ENCODE measurements at places on chromosomes 2 and 18.

DNA sequence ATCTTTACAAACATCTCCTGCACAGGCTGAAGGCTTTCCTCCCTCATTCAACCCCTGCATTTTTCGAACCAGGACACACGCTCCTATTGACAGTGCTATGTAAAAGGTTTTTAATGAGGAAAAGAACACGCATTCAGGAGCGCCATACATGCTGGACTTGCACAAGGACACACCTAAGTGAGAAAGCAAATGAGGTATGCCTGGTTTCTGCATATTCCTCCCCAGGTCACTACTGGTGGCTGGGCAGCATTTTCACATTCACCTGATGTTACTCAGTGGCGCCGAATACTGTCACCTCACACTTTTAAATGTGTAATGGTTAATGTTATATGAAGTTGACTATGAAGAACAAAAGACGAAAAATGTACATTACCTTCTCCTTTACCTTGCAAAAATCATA, 150.6 kb downstream of the ANTXR1 start:
- no peak for DNase-seq

- DNase-seq: no peak
Measured at GRCh38 chr2:240460781-240461431, 25.4 kb downstream of the GPC1 start.

DNA sequence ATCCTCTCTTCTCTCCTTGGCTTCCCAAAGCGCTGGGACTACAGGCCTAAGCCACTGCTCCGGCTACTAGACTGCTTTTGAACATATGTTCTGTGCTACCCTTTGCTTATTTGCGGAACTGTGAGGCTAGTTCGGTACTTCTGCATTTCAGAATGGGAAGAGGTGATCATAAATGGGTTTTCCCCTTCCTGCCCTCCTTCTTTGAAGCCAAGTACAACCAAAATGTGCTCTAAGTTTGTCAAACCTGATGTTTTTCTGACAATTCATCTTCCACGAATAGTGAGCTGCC, 1.7 kb upstream of the ESCO1 start:
- DNase-seq: no peak

DNA sequence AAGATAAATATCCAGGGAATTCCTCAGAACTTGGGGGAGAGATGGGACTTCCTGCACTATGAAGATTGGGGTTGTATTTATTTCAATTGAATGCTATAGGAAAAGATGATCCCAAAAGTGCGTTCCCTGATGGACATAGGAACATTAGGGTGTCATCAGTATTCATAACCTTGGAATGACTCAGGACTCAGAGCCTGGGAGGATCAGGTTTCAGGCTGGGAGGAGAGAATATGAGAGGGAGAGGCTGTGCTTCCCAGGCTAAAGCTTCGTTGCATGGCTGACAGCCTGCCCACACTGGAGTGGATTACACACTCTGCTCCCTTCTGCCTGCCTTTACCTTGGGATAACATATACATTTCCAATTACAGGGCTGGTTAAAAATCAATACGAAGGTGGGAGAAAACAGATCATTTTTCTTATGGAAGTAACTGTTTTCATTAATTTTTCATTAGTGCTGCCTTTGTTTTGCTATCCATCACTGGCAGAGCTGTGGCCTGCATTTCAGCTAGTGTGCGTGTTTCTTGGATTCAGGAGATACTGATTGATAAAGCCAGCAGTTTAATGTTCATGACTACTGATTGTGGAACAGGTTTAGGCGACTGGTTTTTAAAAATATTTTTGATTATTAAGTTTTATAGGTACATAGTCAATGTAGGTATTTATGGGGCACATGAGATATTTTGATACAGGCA, 118.7 kb downstream of the KCTD1 start:
- DNase-seq: no peak

DNA sequence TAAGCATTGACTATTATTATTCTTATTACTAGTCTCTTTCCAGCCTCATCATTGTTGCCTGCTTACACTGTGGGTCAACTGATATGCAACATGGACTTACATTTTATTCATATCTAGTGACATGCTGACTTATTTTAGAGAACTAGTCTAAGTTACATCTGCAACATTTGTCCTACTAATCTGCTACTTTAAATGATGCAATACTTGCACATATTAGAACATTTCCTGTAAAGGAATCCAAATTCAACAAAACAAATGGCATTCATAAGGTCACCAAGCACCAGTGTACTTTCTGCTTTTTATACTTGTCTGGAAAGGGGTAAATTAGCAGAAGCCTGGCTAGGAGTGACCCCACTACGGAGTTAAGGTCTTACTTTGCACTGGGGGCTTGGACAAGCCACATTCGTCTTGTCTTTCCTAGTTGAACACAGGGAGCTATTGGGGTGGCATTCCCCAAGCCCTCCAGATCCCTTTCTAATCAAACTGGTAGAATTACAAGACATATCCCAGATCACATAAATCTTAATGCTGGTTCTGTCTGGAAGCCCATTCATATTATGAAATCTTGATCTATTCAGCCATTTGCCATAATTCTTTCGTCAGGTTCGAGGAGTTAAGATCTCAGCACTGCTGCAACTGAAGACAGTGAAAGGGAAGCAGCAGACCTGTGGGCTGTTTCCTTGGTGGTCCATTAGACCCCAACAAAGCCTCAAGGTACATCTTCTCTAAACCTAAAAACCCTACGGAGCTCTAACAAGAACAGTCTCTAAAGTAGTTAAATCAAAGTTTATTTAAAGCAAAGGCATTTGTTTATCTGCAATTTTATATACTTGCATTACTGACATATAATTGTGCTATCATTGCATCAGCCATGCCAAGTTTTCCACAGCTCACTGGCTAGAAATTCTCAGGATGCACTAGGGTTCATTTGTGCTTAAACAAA, 49.9 kb upstream of the RTN4 start:
- peak; percentile 46 for DNase-seq

DNA sequence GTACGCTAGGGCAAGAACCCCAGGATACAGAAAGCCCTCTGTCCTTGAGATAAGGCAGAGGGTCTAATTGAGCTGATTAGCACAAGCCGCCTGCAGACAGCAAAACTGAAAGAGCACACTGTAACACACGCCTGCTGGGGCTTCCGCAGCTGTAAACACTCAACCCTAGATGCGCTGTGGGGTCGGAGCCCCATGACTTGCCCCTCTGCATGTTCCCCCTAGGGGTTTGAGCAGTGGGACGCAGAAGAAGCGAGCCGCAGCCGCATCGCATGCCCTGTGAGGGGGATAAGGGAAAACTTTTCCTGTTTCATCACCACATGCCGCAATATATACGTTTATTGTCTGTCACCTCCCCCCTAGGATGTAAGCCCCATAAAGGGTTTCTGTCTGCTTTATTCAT, 384.6 kb downstream of the PLCL1 start:
- no peak for DNase-seq

- DNase-seq: no peak
Measured at GRCh38 chr2:205988274-205988673, 97.7 kb downstream of the INO80D start.

GRCh38 chr18:46073474-46074331, 1.6 kb upstream of the PSTPIP2 start:
- peak; percentile 76 for DNase-seq

GRCh38 chr18:31954349-31954748, 11.4 kb upstream of the TRAPPC8 start:
- DNase-seq: no peak

DNA sequence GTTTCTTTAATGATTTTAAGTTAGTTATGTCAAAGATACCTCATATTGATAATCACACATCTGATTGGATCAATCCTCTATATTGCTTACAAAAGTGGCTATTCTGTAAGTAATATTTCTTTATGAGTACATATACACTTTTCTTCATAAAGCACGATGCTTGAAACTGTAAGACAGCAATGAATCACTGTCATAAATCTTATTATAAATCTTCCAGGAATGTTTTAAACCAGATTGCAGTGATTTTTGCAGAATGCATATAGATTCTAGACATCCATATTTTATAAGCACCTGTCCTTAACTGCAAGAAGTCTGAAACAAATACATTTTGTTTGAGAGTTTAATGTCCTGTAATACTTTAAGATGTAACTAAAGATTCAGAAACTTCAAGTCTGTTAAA, 367.0 kb upstream of the FANCL start:
- no peak for DNase-seq

DNA sequence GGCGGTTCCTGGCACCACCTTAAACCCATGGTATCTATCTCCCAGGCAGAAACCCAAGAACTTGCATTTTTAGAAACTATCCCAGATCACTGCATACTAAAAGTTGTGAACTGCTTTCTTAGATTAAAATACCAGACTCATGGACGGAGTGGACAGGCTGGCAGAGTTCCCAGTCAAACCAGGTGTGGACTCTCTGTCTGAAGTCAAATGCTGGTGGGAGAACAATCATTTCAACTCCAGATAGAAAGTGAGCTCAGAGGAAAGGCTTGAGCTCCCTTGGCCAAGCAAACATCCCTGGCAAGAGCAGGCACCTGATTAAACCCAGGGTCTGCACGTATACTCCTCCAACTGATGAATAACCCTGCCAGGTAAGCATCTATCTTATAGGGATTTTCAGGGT, 19.5 kb downstream of the NXPH2 start:
- DNase-seq: no peak

DNA sequence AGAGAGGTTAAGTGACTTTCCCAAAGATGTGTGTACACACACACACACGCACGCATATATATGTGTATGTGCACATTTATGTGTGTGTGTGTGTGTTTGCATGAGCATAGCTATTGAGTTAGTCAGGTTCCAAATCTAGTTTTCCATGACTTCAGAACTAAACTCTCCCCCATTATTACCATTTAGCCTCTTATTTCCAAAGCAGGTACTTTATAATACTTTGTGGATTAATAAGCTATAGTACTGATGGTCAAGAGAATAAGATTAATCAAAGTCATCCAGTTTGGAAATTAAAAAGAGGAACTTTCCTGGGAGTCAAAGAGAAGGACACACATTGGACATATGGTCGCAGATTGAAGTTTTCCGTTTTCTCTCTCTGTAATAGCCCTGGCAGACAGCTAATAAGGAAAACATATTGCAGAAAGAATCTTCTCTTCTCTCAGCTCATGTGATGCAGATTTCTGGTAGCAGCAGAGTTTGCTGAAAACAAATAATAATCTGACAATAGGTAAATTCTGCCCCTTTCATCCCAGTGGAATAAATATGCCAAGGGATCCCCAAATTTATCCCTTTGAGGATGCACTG, 410.9 kb upstream of the TCF4 start:
- DNase-seq: no peak

DNA sequence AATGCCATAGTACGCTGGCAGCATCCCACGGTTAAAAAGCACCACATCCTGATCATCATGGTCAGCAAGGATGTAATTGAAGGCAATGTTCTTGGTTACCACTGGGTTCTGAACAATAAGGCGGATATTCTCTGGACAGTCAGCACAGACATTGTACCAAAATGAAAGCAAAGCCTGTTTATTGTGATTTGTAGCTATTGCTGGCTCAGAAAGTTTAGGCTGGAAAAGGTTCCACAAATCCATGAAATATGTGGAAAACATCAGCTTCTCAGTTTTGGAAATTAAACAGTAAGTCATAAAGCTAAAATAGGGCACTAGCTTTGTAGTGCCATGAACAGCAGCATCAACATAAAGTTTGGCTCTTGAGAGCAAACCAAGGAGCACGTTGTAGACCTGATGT, 52.2 kb downstream of the C2orf74 start:
- DNase-seq: no peak

DNA sequence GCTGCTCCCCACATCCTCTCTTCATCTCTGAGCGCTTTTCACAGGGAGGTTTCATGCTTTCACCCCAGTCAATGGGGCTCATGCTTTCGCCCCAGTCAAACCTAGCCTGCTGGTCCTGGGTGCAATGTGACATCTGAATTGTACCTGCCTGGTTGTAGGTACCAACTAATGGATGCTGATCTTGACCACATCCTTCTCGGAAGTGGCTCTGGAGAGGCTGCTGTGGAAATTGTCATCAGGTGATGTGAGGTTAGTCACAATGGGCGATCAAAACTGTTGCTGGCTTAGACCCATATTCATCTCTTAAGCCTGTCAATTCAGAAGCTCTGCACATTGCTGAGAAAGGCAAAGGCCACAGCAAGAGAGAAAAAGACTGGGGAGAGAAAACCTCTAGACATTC, 32.7 kb upstream of the ALKAL2 start:
- no peak for DNase-seq

GRCh38 chr18:53567929-53568574, 656.4 kb downstream of the MBD2 start:
- no peak for DNase-seq

DNA sequence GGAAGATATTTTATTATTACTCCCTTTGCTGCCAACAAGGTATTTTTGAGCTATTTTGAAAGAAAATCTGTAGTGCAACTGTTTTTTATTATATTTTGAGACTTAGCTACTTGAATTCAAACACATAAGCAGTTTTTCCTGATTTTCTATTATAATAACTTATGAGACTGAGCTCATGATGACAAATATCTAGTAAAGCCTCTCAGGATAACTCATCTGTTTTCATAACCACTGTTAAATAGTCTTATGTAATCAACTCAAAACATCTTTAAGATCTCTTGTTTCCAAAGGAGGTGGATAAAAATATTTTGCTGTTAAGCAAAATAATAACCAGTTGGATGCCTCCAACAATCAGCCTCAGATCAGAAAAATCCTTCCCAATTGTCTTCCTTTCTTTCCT, 21.9 kb upstream of the PPP1CB start:
- no peak for DNase-seq

- no peak for DNase-seq
Measured at GRCh38 chr2:48587961-48588360, 29.7 kb upstream of the GTF2A1L start.

DNA sequence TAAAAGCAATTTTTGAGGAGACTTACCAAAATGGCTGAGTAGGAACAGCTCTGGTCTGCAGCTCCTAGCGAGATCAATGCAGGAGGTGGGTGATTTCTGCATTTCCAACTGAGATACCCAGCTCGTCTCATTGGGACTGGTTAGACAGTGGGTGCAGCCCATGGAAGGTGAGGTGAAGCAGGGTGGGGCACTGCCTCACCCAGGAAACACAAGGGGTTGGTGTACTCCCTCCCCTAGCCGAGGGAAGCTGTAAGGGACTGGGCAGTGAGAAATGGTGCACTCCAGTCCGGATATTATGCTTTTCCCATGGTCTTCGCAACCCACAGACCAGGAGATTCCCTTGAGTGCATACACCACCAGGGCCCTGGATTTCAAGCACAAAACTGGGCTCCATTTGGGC, 419.0 kb downstream of the NUP35 start:
- no peak for DNase-seq

GRCh38 chr2:241966647-241967466, 97.3 kb downstream of the RTP5 start:
- no peak for DNase-seq

DNA sequence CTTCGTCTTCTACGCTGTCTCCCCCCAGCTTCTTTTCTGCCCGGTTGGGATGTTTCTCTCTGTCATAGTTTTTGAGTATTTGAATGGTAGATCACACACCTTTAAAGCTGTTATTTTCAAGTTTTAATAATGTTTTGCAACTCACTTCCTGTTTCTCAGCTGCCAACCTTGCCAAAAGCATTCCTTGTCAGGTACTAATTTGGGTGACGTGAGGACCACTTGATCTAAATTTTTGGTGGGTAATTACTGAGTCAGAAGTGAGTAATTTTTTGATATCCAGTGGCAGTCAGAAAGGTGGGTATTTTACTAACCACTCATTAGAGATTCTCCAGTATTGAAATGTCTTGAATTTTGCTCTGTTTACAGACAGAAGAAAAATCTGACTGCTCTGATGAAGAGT, 852.4 kb upstream of the FANCL start:
- no peak for DNase-seq

Data from GF-D8 (cell line).